ENCODE measurements at places on chromosomes 16 and 17. TPM values are rescaled to one million over a fixed set of nuclear protein-coding genes. Genes with fewer than 3 reads are reported as not detected.

The SPAG9 gene
- 61.5 TPM for total RNA-seq

The G6PC1 gene
- total RNA-seq, result not detected

DNA sequence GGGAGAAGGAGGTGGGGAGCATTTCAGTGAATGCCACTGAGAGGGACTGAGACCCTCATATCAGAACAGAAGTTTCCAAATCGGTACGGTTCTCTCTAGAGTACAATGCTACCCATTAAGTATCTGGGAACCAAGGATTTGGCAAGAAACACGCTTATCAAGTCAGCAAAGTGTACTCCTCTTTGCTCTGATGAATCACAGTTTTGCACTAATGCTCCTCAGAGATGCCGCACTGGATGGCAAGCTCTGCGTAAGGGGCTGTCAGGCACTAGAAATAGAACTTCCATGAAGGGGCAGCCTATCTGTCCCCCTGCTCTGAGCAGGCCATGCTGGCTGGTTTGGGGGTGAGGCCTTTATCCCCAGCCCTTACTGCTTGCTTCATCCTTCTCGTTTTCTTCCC is 4.8 kb upstream of the ABCC12 start:
- no peak for DNase-seq
- H3K27me3 ChIP-seq, result peaks cover 39% of the 10 kb centered on the region
- H3K4me3 ChIP-seq, result no peak overlapping the region
- H3K36me3 ChIP-seq, result no peaks in the 10 kb centered on the region
- H3K4me1 ChIP-seq, result no peaks in the 10 kb centered on the region
- no peak overlapping the region for H3K27ac ChIP-seq

The CCDC47 gene
- 104 TPM for total RNA-seq

The MT4 gene
- total RNA-seq, result not detected

- no peak for DNase-seq
- no peaks in the 10 kb centered on the region for H3K36me3 ChIP-seq
- no peaks in the 10 kb centered on the region for H3K4me1 ChIP-seq
- no peak overlapping the region for H3K4me3 ChIP-seq
- H3K27me3 ChIP-seq, result peaks cover 71% of the 10 kb centered on the region
These were observed 33.1 kb downstream of the NECAB2 start for GRCh38 chr16:84000989-84001642.

DNA sequence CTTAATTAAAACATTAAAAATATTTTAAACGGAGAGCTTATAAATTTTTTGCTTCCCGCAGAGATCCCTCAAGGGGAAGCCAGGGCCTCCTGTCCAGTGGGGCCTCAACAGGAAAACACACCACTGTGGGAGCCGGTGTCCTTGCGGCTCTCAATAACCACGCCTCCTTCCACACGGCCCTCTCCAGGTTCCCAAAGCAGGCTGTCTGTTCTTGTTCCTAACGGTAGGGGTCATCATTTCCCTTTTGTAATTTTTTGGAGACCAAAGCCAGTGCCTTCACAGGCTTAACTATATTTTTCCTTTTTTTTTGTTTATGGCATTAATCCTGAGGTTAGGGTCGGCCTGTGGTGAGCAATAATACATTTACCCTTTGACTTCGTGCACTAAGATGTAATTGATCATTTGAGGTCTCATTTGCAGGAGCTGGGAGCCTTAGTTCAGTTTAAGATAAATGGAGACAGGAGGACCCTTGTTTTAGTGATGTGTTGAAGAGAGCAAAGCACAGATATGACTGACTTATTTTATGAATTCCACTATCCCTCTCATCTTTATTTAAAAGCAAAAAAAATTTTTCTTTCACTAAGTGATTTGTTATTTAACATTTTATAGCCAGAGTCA is 77.5 kb upstream of the N4BP1 start:
- H3K36me3 ChIP-seq, result no peaks in the 10 kb centered on the region
- peaks cover 5% of the 10 kb centered on the region for H3K27me3 ChIP-seq
- no peaks in the 10 kb centered on the region for H3K4me1 ChIP-seq
- no peak overlapping the region for H3K27ac ChIP-seq
- no peak overlapping the region for H3K4me3 ChIP-seq

DNA sequence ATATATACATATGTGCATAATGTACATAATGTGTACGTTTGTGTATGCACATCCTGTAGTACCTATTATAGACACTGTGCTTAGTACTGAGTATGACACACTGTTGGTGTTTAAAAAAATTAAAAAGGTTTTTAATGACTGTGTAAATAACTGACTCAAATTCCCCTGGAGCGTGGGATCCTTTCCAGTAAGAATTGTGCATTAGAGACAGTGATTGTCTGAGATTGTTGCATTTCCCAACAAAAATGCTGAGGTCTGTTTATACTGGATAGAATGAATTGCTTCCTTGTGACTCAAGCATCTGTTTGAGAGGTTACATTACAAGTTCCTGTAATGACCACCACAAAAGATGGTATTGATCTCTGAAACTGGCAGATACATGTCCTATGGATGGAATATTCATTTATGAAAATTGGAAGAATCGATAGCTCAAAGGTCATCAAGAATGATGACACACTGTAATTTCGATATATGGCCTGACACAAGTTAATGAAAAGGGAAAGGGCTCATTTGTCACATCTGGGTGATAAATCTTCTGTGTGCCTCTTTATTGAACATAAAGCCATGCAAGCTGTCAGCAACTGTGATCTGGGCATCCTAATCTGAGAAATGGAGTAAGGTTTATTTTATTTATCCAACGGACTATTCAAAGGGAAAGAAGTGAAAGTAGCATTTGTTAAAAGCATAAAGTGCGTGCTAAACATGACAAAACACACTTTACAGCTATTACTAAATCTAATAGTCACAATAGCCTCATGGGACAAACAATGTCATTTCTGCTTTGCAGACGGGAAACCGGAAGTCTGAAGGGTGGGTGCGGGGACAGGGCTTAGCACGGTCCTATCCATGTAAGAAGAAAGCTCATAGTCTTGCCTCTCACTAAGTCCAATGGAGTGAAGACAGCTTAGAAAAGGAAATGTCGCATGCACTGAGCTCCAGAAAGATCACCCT is 228.8 kb downstream of the CDH11 start:
- no peak for DNase-seq
- no peak overlapping the region for H3K27ac ChIP-seq
- H3K4me3 ChIP-seq, result no peak overlapping the region
- H3K36me3 ChIP-seq, result no peaks in the 10 kb centered on the region
- H3K4me1 ChIP-seq, result no peaks in the 10 kb centered on the region

The CDC6 gene
- 126 TPM for total RNA-seq

DNA sequence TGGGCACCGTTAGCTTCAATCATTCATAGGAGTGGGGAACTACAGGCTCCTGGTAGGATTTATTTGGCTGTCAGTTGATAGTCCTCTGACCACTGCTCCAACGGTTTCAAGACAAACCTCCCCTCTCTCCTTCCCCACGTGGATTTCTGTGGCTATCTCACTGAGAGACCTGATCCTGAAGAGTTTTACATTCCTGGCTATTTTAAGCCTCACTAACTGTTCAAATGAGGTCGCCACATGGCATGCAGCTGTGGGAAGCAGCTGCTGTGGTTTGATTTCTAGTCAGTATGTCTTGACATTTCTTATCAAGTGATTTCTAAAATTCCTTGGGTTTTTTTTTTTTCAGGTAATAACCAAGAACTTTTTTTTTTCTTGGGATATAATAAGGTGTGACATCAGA is 38.3 kb downstream of the CDK5R1 start:
- DNase-seq, result no peak
- H3K27me3 ChIP-seq, result no peaks in the 10 kb centered on the region
- H3K36me3 ChIP-seq, result no peaks in the 10 kb centered on the region

- no peaks in the 10 kb centered on the region for H3K27me3 ChIP-seq
- H3K4me3 ChIP-seq, result no peak overlapping the region
- H3K4me1 ChIP-seq, result no peaks in the 10 kb centered on the region
- peaks cover 85% of the 10 kb centered on the region for H3K36me3 ChIP-seq
These were observed 34.2 kb downstream of the CRLF3 start for GRCh38 chr17:30790279-30790678.

The TRPV3 gene
- 0.11 TPM for total RNA-seq

DNA sequence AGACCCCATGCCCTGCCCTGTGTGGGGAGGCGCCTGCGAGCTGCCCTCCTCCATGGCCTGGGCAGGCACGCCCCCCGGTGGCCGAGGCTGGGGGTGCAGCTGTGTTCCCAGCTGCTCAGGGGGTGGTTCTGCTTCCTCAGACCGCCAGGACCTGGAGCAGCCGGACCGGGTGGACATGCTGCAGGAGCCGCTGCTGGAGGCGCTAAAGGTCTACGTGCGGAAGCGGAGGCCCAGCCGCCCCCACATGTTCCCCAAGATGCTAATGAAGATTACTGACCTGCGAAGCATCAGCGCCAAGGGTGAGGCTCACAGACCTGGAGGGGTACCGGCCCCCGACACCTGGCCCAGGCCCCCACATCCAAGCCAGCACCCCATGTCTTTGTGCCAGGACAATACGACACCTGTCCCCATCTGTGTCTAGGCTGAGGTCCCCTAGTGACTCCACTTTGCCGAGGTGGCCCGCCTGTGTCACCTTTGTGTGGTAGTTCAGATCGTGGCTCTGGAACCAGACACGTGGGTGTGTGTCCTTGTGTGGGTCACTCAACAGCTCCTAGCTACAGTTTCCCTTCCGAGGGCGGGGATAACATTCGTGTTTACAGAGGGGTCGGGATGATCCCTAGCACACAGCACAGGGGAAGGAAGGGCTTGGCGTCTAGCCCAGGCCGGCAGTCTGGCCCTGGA is 9.3 kb downstream of the GJD3 start:
- H3K27ac ChIP-seq, result no peak overlapping the region
- peaks cover 41% of the 10 kb centered on the region for H3K36me3 ChIP-seq
- peak; percentile 86 for DNase-seq
- no peaks in the 10 kb centered on the region for H3K4me1 ChIP-seq

DNA sequence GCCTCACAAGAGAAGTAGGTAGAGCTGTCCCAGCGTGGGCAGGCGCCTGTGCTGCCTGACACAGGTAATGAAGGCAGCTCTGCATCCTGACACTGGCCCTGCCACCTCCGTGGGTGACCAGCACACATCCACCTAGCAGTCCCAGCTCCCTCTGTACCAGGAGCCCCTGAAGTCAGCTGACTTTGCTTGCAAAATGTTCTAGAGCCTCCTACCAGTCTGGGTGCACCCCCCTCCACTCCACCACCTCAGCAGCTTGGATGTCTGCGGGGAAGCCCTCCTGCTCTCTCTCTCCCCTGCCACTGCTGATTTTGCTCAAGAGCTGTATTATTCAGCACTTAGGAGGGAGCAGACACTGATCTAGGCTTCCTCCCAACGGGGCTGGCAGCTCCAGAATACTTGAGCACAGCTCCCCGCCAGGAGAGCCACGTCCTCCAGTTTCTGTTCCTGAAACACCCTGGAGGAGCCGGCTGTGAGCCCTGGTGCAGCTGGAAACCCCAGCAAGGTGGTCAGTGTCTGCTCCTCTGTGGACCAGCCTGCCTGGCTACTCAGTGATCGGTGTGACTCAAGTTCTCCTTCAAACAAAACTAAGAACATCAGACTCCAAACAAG is 1.0 kb downstream of the RNF166 start:
- peaks cover 58% of the 10 kb centered on the region for H3K36me3 ChIP-seq
- no peaks in the 10 kb centered on the region for H3K27me3 ChIP-seq
- DNase-seq, result no peak
- peak overlapping the region; percentile 98 for H3K4me3 ChIP-seq
- H3K4me1 ChIP-seq, result peaks cover 16% of the 10 kb centered on the region

- no peaks in the 10 kb centered on the region for H3K36me3 ChIP-seq
- no peak overlapping the region for H3K27ac ChIP-seq
These were observed 34.1 kb upstream of the ADORA2B start for GRCh38 chr17:15910791-15911190.

DNA sequence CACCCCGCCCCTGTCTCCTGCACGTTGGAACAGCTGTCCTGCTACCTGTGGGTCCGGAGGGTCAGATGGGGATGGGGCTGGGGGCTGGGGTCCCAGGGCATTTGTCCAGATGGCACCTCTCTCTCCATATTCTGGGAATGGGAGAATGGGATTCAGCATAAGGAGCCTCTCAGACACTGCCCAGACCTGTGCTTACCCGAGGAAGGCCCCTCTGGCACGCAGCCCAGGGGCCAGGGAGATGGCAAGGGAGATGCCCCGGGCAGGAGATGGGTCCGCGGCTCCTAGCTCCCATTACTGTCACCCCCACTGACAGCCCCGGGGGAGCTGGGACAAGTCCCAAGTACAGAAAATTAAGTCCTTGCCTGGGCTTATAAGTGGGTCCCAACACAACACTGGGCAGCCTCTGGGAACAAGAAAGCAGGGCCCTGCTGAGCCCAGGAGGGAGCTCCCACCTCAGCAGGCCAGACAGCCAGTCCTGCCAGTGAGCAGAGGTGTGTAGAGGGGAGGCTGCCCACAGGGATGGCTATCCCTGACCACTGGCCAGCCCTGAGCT is 1.8 kb downstream of the VASN start:
- no peak overlapping the region for H3K4me3 ChIP-seq
- H3K36me3 ChIP-seq, result peaks cover 3% of the 10 kb centered on the region
- peak overlapping the region; percentile 31 for H3K27ac ChIP-seq
- peaks cover 92% of the 10 kb centered on the region for H3K4me1 ChIP-seq

DNA sequence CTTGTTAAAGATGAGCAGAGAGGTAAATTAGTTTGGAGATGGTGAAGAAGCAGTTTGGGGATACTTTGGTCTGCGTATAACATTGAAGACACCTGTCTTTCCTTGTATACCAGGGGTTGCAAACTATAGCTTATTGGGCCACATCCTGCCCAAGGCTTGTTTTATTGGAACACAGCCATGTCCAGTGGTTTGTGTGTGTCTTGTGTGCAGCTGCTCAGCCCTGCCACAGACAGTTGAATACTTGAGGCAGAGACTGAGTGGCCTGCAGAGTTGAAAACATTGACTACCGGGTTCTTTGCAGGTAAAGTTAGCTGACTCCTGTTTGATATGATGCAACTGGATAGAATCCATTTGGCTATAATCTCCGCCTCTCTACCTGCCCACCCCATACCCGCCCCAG is 224.4 kb downstream of the PRKCA start:
- H3K27me3 ChIP-seq, result no peaks in the 10 kb centered on the region
- no peak overlapping the region for H3K4me3 ChIP-seq
- no peak overlapping the region for H3K27ac ChIP-seq
- no peak for DNase-seq
- H3K4me1 ChIP-seq, result no peaks in the 10 kb centered on the region
- H3K36me3 ChIP-seq, result no peaks in the 10 kb centered on the region

DNA sequence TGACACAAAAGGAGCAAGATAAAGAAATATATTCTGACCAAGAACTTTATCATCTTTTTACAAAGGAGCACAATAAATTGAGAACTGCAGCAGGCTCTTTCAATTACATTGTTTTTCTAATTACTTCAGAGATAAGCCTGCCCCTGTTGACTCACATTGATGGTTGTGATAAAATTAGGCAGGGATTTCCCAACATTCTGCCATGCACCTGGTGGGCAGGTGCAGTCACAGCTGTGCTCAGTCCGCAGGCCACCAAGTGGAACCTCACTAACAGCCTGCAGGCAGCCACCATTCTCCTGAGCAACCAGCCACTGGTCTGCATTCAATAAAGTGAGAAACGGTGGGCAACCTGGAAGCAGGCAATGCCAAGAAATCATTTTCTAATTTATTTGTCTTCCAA is 5.1 kb downstream of the FANCA start:
- no peaks in the 10 kb centered on the region for H3K27me3 ChIP-seq
- H3K4me1 ChIP-seq, result peaks cover 11% of the 10 kb centered on the region
- H3K4me3 ChIP-seq, result no peak overlapping the region
- peaks cover 69% of the 10 kb centered on the region for H3K36me3 ChIP-seq
- DNase-seq, result no peak
- H3K27ac ChIP-seq, result no peak overlapping the region

Data from K562 (cell line).